ENCODE measurements at places on chromosomes 13 and 19.
A peak's percentile ranks its signal among the peaks of the same experiment; 100 is the strongest.

- no peak for DNase-seq
Observed at GRCh38 chr19:50358483-50359327, 6.7 kb downstream of the NAPSA start.

DNA sequence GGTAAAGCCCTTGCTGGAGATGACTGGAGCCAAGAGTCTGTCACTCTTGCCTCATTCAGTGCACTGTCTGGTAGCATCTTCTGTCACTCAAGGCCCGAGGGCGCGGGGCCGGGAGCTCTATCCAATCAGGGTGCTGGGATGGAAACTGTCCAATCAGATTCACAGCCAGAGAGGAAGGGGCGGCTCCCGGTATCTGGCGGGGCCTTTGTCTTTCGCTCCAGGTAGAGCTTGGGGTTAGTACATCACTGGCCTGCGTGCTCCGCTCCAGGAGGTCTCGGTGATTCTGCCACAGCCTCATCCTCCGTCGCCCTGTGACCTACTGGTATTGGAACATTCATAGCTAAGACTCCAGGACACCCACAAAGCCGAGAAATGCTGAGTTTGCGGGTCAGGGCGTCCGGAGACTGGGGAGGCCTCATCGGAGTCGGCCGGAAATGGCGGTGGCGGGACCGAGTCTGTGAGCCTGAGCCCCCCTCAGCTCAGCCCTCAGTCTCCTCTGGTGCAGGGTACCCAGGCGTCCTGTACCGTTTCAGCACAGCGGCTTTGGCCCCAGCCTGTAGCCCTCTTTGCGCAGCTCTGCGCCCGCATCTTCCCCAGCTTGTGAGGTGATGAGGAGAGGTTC, 20.6 kb upstream of the ZNF430 start:
- DNase-seq, result peak; percentile 75

DNA sequence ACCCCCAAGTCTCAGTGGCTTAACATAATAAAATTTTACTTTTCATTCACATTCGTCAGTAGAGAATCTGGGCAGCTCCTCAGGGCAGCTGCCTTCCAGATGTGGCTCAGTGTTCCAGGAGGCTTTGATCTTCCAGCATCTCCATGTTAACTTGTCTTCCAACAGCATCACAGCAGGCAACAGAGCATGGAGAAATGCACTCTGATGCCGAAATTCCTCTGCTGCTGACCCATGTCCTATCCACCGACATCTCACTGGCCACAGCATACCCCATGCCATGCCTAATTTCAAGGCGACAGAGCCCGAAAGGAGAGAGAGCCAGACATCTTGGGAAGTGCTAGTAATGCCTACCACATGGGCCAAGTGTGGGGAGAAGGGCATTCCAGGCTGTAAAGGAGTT, 64.9 kb upstream of the MEDAG start:
- DNase-seq, result no peak

DNA sequence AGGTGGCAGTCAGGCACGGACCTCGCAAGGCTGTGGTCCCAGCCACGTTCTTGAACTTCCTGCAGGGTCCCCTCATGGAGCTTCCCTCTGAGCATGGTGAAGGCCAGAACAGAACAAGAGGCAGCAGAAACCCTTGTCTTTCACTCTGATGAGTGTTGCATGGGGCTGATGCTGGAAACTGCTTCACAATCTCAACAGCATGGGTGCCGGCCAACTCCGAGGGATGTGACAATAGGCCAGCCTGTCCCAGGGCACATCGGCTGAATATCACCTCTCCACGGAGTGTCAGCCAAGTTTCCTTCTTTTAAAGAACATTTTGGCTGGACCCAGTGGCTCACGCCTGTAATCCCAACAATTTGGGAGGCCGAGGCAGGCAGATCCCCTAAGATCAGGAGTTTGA, 173.9 kb downstream of the FOXO1 start:
- DNase-seq, result no peak

- DNase-seq, result peak; percentile 7
Observed at GRCh38 chr13:113648216-113648610, 9.8 kb downstream of the ATP4B start.

DNA sequence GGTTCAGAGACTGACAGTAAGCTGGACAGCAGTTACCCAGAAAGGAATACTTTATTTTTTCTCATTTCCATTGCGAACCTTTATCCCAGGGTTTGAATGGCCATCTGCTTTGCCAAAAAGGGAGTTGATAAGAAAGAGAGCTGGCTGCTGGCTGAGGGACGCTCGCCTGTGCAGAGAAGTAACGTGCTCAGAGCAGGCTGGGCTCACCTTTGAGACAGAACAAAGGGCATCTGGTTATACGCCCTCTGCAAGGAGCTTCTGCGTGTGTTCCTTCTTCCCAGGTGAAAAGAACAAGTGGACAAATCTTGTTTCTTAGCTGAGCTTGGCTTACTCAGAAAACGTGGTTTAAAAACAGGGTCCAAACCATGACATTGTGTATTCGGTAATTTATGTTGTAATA, 47.4 kb downstream of the EFNB2 start:
- DNase-seq, result no peak

- peak; percentile 32 for DNase-seq
Observed at GRCh38 chr19:15324791-15325519, 7.4 kb downstream of the BRD4 start.

DNA sequence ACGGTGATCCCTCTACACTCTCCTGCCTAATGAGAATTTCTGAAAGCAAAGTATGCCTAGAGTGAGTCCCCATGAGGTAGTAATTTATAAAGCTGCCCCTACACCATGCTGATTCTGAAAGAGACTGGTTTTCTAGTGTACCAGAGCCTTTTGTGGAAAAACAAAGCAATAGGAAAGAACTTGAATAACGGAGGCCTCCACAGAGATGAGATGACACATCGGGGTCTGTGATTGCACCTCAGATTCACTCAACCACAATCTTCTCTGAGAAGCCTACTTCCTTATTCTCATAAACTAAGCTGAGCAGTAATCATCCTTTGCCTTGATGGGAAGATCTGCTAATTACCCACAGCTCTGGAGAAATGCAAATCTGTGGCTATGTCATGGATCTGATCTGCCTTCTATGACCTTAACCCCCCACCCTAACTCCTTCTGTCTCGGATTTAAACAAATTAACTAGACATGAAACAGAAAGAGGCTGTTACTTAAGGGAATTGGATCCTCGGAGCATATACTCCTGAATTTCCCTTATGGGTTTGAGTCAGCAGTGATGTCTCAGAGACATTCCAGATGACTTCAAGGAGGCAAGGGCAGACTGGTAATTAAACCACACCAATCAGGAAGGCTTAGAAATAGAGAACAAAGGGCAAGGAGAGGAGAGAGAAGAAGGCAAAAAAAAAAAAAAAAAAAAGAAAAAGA, 128.0 kb downstream of the DCT start:
- peak; percentile 69 for DNase-seq

DNA sequence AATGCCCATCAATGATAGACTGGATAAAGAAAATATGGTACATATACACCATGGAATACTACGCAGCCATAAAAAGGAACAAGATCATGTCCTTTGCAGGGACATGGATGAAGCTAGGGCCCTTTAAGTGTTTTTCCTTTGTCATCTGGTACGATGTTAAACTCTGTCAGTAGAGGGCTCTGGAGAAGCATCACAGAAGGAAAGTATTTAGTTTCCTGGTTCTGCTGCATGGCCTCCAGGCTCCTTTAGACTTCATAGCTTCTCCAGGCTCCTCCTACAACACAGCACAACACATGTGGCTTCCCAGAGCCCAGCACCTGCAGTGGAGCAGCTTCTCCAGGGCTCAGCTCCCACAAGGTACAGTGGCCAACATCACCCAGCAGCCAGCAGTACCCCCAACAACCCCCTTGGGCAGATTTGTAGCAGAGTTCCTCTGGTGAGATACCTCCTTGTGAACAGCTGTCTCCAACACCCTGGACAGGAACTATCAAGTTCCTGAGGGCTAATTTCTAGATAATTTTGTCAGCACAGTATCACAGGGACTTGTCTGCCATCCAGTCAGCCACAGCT, 63.4 kb downstream of the KCTD12 start:
- no peak for DNase-seq

- no peak for DNase-seq
Observed at GRCh38 chr13:40115426-40115825, 460.0 kb downstream of the COG6 start.

GRCh38 chr19:17337675-17338432, 501 bp downstream of the GTPBP3 start:
- DNase-seq, result no peak

DNA sequence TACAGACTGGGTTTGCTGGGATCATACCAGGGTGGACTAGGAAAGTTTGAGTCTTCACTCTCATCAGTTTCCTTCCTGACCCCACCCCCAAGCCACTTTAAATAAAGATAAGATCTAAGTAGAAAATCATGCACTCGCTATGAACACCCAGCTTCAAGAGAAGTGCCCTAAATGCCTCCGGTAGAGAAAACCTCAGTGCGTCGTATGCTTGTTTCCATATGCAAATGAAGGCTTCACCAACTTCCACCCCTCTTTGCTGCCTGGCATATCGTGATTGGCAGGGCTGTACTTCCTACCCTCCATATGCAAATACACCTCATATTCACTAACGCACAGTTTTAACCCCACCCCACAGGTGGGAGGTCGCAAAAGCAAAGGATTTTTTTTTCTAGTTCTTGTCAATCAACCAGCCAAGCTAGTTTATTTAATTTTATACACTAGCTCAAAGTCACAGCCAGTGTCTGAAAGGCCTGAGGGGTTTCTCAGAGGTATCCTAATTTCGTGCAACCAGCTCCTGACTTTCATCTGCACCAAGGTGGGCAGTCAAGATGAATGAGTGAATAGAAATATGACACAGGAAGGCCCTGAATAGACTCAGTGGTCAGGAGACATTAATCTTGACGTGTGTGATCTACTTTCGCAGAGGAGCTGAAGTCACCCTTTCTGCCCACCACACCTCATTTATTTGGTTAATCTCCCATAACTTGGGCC, 121.1 kb upstream of the TSHZ3 start:
- no peak for DNase-seq

DNA sequence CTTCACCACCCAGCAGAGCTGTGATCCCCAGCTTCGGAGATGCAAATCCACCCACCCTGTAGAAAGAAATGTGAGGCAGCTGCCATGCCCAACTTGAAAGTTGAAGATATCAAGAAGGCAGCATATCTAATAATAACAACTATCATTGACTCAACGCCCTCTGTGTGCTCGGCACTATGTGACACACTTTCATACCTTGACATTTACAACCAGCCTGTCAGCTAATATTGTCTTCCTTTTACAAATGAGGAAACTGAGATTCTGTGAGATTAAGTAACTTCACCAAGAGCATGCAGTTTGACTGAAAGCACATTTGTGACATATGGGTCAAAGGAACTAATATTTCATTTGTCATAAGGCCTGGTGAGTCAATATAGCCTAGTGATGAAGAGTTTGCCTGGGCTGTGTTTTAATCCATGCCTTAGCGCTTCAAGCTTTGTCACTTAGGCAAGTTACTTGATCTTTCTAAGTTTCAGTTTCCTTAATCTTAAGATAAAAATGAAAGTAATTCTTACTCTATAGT, 137.0 kb downstream of the FLT1 start:
- DNase-seq, result no peak

GRCh38 chr13:51532736-51533197, 51.5 kb upstream of the WDFY2 start:
- DNase-seq, result no peak

- DNase-seq, result peak; percentile 6
Observed at GRCh38 chr13:99389520-99390304, 82.5 kb upstream of the GPR183 start.

DNA sequence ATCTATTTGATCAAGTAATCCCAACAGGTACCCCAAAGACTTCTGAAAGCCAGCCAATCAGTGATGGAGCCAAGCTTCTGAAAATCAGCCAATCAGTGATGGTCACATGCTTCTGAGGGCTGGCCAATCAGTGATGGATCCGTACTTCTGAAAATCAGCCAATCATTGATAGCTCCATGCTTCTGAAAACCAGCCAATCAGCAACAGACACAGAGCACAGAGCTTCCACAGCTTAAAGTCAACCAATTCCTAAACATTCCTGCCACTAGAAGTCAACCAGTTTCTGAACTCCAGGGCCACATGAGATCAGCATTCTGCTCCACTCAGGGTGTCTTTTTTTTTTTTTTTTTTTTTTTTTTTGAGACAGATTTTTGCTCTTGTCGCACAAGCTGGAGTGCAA, 8.2 kb upstream of the HSD17B14 start:
- no peak for DNase-seq

DNA sequence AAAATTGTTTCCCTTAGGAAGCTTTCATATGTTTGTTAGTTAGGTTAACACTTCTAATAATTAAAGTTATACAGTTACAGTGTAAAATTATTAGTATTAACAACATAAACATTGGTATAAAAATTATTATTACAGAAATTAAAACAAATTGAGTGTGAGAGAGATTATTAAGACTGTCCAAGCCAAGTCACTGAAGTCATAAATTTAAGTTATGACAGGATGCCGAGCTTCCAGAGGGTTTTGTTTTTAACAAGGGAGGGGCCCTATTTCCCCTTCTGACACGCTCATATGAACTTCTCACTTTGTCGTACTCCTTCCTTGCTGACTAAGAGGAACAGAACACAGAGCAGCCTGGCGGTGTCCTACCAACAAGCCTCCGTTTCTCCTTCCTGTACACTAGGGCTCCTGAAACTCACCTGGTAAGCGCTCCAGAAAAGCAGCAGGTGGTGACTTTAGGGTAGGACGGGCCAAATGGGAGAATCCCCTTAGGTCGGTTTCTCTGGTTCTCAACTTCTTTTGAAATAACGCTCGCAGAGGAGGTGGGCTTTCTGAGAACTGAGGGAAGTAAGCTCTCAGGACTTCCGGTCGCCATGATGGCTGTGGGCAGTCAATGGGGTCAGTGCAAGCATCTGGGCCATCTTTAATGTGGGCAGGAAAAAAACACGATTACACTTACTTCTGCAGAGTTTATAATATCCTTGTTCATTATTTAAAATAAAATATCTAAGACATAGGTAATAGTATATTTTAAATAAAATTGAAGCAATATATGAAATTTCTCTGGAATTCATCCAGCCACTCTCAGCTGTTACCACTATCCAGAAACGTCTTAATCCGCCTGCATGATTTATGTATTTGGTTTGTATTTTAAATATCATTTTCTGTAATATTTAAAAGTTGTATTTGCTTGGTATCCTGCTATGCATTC, at the start of gene CARD8:
Gene CARD8 (minus strand): TSS at position 537 of the 928 bp plus-strand sequence. CDS start 14,892 bp downstream, outside the sequence.
- DNase-seq, result peak; percentile 79

- peak; percentile 33 for DNase-seq
Observed at GRCh38 chr13:71866335-71867130, 471 bp downstream of the DACH1 start.

- DNase-seq, result no peak
Observed at GRCh38 chr13:95480131-95480545, 72.4 kb upstream of the CLDN10 start.

GRCh38 chr13:109782823-109783431, 3.5 kb downstream of the IRS2 start:
- DNase-seq, result no peak

GRCh38 chr13:59834801-59835200, 328.9 kb downstream of the DIAPH3 start:
- no peak for DNase-seq

- no peak for DNase-seq
Observed at GRCh38 chr13:50596776-50597203, 246.7 kb downstream of the DLEU7 start.

- peak; percentile 82 for DNase-seq
Observed at GRCh38 chr19:49678985-49679770, 2.1 kb downstream of the PRMT1 start.

GRCh38 chr13:39970177-39970846, 314.9 kb downstream of the COG6 start:
- DNase-seq, result no peak

- DNase-seq, result no peak
Observed at GRCh38 chr13:36339600-36340155, 6.5 kb downstream of the SPART start.

Measured in WERI-Rb-1 (cell line).